ENCODE measurements at places on chromosomes 2 and 18. TPM values are rescaled to one million over a fixed set of nuclear protein-coding genes. Genes with fewer than 3 reads are reported as not detected.
A peak's percentile ranks its signal among the peaks of the same experiment; 100 is the strongest.

GRCh38 chr2:224884188-224884587 lies 158.1 kb downstream of the DOCK10 start:
- H3K36me3 ChIP-seq, result no peaks in the 10 kb centered on the region
- H3K4me3 ChIP-seq, result no peak overlapping the region
- H3K27me3 ChIP-seq, result no peaks in the 10 kb centered on the region
- H3K27ac ChIP-seq, result no peak overlapping the region
- no peaks in the 10 kb centered on the region for H3K4me1 ChIP-seq

- H3K4me3 ChIP-seq, result no peak overlapping the region
- H3K27me3 ChIP-seq, result no peaks in the 10 kb centered on the region
- DNase-seq, result no peak
- H3K27ac ChIP-seq, result no peak overlapping the region
- H3K4me1 ChIP-seq, result no peaks in the 10 kb centered on the region
These were observed 107.1 kb downstream of the CSRNP3 start for GRCh38 chr2:165576409-165577154.

DNA sequence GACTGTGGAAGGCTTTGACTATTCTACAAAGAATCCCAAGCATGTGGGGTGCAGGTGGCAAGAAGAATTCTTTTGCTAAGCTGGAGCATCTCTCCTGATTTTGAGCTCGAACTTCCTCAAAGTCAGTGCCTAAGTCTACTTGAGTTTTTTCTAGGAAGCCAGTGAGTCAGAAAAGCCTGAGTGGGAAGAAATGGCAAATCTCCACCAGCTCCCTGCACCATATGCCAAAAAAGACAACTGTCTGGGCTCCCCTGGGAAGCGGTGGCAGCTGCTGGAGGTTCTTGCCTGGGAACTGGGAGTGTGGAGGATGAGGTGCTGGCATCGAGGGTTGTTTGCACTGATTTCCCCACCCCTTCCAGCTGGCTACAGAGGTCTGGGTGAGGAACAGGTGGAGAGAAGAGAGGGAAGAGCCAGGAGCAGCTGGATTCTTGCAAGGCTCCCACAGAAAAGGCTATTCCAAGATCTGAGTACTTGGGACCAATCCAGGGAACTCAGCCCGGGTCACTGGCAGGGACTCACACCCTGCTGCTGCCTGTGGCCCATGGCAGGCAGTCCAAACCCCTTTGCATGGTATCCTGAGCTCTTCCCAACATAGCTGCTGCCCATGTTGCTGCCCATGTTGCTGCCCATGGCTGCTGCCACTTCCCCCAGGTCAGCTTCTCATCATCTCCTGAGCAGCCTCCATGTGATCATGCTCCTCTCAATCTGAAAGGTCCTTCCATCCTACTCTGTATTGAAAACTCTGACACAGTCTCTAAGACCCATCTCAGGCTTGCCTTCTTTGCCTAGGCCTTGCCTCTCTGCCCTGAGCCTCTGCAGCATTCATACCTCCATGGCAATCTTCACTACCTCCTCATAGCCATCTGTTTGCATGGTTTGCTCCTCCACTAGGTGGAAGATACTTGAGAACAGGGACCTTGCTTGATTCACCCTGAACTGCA lies 128.3 kb upstream of the SPATS2L start:
- no peaks in the 10 kb centered on the region for H3K27me3 ChIP-seq
- no peak overlapping the region for H3K4me3 ChIP-seq
- H3K36me3 ChIP-seq, result no peaks in the 10 kb centered on the region
- no peaks in the 10 kb centered on the region for H3K4me1 ChIP-seq

DNA sequence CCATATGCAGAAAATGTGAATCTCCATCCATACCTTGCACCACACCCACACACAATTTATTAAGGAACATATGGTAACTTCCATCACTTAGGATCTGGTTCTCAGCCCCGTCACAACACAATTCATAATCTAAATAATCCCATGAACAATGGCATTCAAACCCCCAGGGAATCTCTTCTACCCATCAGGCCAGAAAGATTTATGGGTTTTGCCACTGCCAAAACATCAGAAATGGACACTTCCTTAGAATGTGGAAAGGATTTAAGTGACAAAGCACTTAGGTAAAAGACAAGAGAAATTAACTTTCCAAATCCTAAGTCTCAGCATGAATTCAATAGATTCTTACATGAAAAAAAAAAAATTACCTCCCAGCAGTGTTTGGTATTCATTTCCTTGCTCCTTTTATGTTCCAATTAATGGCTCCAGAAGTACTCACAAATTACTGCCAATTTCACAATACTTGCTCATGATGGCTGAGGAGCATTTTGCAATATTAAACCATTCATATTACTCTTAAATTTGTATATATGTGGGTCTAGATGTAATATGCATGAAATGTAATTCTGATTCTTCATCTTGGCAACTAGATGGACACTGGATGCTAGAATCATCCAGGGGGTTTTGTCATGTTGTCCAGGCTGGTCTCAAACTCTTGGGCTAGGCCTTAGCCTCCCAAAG lies 56.5 kb upstream of the TMEM247 start:
- no peak overlapping the region for H3K4me3 ChIP-seq
- no peak for DNase-seq
- H3K27ac ChIP-seq, result no peak overlapping the region
- no peaks in the 10 kb centered on the region for H3K27me3 ChIP-seq
- H3K4me1 ChIP-seq, result no peaks in the 10 kb centered on the region

- no peak overlapping the region for H3K4me3 ChIP-seq
- no peak overlapping the region for H3K27ac ChIP-seq
- no peaks in the 10 kb centered on the region for H3K27me3 ChIP-seq
These were observed 230.9 kb downstream of the RBM43 start for GRCh38 chr2:151030663-151031230.

The MSTN gene
- total RNA-seq, result not detected

DNA sequence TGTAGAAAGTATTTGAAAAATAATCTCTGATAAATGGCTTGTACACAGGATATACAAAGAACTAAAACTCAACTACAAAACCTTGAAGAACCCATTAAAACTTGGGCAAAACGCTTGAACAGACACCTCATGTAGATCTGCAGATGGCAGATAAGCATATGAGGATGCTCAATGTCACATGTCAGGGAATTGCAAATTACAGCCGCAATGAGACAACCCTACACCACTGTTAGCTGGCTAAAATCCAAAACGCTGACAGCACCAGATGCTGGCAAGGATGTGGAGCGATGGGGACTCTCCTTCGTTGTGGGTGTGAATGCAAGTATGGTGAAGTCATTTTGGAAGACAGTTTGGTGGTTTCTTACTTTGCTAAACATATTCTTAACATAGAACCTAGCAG lies 53.7 kb downstream of the SNTG2 start:
- H3K27me3 ChIP-seq, result no peaks in the 10 kb centered on the region
- H3K4me3 ChIP-seq, result no peak overlapping the region
- no peaks in the 10 kb centered on the region for H3K36me3 ChIP-seq
- no peaks in the 10 kb centered on the region for H3K4me1 ChIP-seq
- no peak overlapping the region for H3K27ac ChIP-seq

GRCh38 chr2:160381425-160381951 lies 112.1 kb downstream of the RBMS1 start:
- no peaks in the 10 kb centered on the region for H3K27me3 ChIP-seq
- H3K36me3 ChIP-seq, result no peaks in the 10 kb centered on the region
- H3K4me1 ChIP-seq, result peaks cover 35% of the 10 kb centered on the region
- DNase-seq, result no peak

GRCh38 chr2:165818920-165819319 lies 24.9 kb upstream of the GALNT3 start:
- no peak overlapping the region for H3K27ac ChIP-seq
- peaks cover 14% of the 10 kb centered on the region for H3K4me1 ChIP-seq
- H3K4me3 ChIP-seq, result no peak overlapping the region
- H3K36me3 ChIP-seq, result no peaks in the 10 kb centered on the region
- no peak for DNase-seq

DNA sequence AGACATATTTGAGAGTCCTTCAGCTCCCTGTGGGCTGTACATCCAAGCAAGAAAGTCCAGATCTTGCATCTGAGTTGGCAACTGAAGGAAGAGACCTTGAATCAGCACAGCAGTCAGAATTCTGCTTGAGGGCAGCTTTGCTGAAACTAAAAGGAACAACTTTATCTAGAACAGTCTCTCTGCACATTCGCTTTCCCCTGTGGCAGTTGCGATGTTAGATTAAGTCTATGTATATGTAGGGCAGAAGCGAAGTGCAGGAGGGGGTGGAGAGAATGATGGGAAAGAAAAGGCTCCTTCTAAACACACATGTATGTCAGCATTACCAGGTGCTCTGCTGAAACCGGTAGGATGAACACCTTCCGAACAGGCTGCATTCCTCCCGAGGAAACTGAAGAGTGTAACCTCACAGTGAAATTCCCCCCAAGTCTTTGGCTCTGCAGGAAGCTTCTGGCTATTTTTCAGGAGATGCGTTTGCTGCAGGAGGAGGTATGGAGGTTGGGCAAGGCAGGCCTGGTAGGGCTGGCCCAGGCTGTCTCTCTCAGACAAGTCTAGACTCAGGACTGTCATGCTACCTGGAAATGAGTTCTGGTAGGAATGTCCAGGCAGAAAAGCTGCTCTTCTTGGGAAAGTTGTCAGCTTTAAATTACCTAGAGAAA lies 70.0 kb upstream of the ATL2 start:
- H3K4me3 ChIP-seq, result no peak overlapping the region
- H3K27me3 ChIP-seq, result no peaks in the 10 kb centered on the region
- DNase-seq, result no peak
- H3K4me1 ChIP-seq, result peaks cover 35% of the 10 kb centered on the region

GRCh38 chr2:20796374-20796791 lies 26.5 kb downstream of the LDAH start:
- H3K27ac ChIP-seq, result no peak overlapping the region
- no peaks in the 10 kb centered on the region for H3K36me3 ChIP-seq
- DNase-seq, result peak; percentile 18

GRCh38 chr18:9017167-9017904 lies 85.2 kb upstream of the NDUFV2 start:
- peaks cover 18% of the 10 kb centered on the region for H3K4me1 ChIP-seq
- peak overlapping the region; percentile 69 for H3K27ac ChIP-seq
- H3K36me3 ChIP-seq, result no peaks in the 10 kb centered on the region
- DNase-seq, result peak; percentile 85
- H3K27me3 ChIP-seq, result no peaks in the 10 kb centered on the region

The PHLPP1 gene
- 13.9 TPM for total RNA-seq
